ENCODE measurements at places on chromosomes 13 and 19.

- no peak for DNase-seq
Observed at GRCh38 chr13:49645451-49645850, 17.1 kb downstream of the ARL11 start.

GRCh38 chr13:103199380-103200088 lies 133.3 kb upstream of the SLC10A2 start:
- DNase-seq: no peak

DNA sequence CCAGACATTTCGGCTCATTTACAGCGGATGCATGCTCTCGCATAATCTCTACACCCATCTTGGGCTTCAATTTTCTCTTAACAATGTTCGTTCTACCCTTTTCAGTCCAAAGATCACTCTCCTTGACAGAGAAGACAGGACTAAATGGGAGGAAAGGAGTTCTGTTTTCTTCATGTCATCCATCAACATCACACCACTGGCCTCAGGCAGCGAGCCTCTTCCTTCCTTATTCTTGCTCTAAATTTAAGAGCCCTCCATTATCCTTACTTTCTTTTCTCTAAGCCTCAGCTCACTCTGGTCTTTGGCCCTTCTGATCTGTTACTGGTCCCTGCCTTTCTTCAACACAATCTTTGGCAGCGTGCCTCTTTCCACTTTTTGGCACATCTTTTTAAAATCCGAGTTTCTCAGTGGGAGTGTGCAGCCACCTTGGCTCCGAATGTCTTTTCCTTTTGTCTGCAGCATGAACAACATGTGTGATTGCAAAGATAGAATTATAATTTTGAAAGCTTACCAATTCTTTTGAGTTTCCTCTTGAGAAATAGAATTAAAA lies 98.7 kb downstream of the FAM216B start:
- DNase-seq: no peak

DNA sequence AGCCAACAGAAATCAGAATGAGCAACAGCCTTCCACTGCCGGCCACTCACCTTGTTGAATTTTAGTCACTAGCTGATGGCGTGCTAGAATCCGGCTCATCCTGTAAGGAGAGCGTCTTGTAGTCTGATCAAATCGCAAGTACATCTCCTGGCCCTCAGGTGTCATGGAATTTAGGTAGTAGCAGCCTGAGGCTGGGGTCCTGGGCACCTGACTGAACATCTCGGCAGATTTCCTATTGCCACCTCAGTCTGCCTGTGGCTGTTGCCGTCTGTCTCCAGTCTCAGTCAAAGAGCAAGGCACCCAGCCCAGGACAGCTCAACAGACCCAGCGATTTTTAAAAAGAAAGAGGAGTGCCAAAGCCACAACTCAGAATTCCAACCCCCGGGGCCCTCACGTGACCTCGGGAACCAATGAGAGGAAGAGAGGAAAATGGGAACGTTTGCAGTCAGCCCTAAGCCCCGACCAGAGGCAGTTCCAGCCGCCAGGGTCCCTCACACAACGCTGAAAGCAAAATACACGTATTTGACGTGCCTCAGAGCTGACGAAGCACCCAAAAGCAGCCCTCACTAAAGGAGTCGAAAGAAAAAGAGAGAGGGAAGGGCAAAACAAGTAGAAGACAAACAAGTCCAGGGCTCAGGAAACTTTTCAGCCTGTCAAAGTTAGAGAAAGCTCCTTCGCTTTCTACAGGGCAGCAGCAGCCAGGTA lies at the start of gene STARD13:
STARD13 (minus strand) TSS at position 336 of the 705 bp plus-strand sequence; CDS start at position 219, 117 bp downstream.
- peak; percentile 94 for DNase-seq

- DNase-seq: no peak
Observed at GRCh38 chr13:59684105-59684504, 479.6 kb downstream of the DIAPH3 start.

DNA sequence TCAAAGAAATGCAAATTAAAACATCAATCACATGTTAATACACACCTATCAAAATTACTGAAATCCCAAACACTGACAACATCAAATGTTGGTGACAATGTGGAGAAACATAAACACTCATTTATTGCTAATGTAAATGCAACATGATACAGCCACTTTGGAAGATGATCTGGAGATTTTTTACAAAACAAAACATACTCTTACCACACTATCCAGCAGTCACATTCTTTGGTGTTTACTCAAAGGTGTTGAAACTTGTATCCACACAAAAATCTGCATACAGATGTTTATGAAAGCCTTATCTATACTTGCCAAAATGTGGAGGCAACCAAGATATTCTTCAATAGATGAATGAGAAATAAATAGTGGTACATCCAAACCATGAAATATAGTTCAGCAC lies 1219.5 kb upstream of the PCDH20 start:
- DNase-seq: no peak

- DNase-seq: no peak
Observed at GRCh38 chr13:59270327-59270726, 893.4 kb downstream of the DIAPH3 start.

- no peak for DNase-seq
Observed at GRCh38 chr19:58326501-58326913, 287 bp upstream of the ZSCAN22 start.

DNA sequence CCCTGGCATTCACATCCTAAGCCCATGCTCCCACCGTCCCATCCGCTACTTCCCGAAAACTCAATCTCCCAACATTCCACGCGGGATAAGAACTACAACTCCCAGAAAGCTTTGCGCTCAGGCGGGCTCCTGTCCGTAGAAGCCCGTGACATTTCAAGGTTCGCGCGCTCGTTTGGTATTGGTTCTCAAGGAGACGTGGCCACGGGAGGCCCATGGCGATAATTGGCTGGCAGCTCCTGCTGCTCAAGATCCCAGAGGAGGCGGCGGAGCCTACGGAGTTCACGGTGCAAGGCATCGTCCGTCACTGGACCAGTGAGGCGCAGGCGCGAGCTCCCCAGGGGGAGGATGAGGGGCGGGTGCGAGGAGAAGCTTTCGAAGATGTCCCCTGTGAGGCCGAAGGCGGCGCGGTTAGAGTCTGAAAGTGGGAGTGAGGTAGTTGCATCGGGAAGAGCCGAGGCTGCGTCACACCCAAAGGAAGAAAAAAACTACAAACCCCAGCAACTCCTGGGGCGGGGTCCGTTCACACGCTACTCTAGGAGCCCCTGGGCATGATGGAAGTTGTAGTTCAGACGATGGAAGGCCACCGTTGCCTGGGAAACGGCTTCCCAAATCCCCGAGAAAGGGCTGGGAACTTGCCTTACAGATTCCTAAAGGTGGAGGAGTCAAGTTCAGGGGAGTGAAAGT lies 1.2 kb upstream of the MAMSTR start:
- DNase-seq: peak; percentile 99

GRCh38 chr13:26929971-26930730 lies 169.6 kb upstream of the GPR12 start:
- peak; percentile 79 for DNase-seq

DNA sequence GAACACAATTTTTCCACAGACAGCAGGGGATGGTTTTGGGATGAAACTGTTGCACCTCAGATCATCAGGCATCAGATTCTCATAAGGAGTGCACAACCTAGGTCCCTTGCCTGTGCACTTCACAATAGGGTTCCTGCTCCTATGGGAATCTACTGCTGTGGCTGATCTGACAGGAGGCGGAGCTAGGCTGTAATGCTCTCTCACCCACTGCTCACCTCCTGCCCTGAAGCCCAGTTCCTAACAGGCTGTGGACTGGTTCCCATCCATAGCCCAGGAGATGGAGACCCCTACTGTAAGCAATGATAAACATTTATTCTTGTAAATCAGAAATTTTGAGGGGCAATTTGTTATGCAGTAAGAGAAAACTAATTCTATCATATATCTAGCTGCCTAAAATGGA lies 1234.7 kb downstream of the SLITRK1 start:
- DNase-seq: no peak

DNA sequence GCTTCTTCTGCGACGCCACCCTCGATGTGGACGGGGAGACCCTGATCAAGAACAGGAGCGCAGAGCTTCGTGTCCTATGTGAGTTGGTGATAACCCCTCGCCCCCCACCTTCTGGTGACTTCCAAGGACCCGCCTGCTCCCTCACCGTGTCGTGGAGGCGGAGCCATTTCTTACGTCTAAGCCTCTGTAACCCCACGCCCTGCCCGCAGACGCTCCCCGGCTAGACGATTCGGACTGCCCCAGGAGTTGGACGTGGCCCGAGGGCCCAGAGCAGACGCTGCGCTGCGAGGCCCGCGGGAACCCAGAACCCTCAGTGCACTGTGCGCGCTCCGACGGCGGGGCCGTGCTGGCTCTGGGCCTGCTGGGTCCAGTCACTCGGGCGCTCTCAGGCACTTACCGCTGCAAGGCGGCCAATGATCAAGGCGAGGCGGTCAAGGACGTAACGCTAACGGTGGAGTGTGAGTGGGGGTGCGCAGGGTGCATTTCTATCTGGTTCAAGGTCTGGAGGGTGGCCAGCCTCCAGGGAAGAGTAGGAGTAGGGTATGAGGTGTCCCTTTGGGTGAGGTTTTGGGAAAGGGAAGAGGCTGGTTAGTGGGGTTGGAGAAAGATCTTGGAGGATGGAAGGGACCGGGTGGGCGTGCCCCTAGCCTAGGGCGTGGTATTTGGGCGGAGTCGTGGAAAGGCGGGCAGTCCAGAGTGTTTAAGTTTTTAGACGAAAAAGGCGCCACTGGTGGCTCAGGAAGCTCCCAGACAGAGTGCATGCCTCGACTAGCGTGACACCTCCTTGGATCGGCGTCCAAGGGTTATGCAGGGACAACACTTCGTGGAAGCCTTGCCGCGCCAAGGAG lies 3.3 kb downstream of the ICAM5 start:
- peak; percentile 62 for DNase-seq

DNA sequence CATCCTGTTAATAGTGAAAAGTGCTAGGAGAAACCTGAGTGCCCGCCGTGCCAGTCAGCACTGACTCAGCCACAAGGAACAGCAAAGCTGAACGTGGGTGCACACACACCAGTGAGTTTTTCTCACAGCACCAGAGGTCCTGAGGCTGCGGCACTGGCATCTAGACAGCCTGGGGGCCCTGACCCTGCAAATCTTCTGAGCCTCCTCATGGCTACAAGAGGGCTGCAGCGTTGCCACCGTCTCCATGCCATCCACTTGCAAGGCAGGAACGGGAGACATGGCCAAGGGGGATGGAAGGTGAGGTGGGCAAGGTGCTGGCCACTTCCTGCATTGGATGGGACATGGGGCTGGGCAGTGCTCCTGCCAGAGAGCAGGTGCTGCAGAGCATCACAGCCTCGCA lies 211.2 kb upstream of the SOX1 start:
- no peak for DNase-seq

DNA sequence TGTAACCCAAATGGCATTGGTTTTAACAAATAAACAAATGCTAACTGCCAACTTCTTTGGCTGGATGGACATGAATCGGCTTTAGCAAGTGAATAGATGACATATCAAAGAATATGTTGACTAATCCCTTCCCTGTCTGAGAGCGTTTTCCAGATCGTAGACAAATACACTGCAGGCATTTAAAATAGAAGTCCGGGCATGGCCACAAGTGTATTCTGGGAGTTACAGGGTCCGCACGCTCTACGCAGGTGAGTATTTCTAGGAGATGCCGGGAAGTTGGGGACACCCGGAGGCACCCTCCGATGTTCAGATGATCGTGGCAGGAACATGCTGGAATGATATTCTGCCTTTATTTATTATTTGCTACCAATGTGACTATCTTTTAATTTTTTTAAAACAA lies 53.2 kb upstream of the ZNF536 start:
- DNase-seq: no peak

DNA sequence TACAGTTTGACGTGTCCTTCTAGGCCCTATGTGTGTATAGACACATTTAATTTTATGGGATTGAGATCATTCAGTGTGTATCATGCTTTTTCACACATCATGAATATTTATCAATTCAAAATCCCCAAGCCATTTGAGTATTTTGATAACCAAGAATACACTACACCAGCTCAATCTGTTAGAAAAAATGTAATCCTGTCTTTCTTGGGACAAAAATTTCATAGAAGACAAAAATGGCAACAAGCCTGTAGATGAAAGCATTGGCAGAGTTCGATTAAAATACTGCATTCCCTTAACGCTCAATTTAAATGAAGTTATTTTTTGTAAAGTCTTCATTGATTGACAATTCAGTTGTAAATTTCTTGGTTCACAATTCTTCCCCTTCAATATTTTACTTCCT lies 41.9 kb downstream of the WDR87 start:
- no peak for DNase-seq

DNA sequence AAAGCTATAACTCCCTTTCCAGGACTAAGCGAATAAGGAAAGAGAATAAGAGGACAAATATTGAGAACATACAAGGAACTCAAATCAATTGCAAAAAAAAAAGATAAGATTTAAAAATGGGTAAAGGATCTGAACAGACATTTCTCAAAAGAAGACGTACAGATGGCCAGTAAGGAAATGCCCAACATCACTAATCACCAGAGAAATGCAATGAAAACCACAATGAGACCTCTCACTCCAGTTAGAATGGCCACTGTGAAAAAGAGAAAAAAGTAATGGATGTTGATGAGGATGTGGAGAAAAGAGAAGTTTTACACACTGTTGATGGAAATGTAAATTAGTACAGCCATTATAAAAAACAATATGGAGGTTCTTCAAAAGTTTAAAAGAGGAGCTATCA lies 63.8 kb downstream of the VWA8 start:
- DNase-seq: no peak

DNA sequence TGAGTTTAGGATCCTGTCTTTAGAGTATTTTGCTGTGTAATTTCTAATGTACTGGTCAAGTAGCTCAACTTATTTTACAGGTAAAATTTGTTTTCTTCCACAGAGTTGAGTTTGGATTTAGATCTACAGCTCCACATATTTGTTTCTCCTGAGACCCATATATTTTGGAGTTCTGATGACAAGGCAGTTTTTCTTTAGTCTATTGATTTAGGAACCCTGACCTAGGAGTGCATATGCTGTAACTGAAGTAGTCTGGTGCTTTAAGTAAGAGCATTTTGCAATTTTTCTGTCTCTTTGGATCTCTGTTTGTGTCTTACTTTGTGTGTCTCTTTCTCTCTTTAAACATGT lies 19.5 kb upstream of the SPRY2 start:
- no peak for DNase-seq

- no peak for DNase-seq
Observed at GRCh38 chr19:15995536-15995935, 46.7 kb downstream of the OR10H4 start.

DNA sequence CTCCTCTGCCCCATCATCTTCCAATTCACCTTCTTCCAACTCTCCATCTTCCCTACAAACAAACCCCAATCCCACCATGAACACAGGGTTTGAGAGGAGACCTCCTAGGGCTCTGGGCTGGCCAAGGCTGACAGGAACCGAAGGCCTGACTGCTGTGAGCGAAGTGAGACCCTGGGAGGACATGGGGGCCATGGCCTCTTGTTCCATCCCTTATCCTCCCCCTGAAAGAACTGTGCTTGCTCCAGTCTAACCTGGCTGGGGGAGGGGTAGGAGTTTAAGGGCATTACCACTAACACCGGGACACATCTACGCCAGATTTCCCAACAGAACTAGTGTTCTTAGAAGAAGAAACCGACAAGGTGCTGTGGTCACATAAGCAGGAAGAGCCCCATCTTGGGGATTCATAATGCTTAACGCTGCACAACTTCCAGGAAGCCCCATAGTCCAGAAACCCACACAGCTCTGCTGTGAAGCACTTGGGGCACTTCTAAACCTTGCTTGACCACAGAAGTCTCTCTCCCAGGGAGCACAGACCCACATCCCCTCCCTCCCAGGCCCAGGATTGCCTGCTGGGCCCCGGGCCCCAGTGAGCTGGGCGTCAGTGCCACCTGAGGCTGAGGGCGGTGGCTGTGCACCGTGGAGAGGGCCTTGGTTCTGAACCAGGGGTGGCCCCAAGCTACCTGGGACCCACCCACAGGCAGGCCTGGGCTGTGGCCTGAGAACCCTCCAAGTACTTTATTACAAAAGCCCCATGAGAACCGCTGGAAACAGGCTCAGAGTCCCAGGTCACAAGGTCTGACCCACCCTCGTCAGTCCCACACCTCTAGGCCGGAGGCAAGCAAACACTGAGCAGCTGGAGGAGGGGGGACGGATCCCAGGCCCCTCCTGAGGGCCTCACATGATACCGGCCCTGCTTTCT lies 18.8 kb downstream of the ZC3H4 start:
- no peak for DNase-seq
